Stimulated activated CD4-positive, alpha-beta T cell treated with anti-CD3 and anti-CD28 coated beads, Interleukin-1b, Interleukin-23, amount 100 ng/mL, for 4 hours (primary cell): ENCODE measurements at places on chromosomes 1 and 21.

GRCh38 chr1:207649865-207650580 is 5.1 kb downstream of the CR1L start:
- DNase-seq, result no peak

- DNase-seq, result no peak
Measured at GRCh38 chr1:35559317-35559944, 1.8 kb downstream of the NCDN start.

- no peak for DNase-seq
Measured at GRCh38 chr1:207349979-207350378, 28.5 kb downstream of the CD55 start.

- DNase-seq, result no peak
Measured at GRCh38 chr1:169368406-169368769, 393 bp downstream of the BLZF1 start.

GRCh38 chr1:221286399-221286798 is 407.2 kb downstream of the HLX start:
- DNase-seq, result no peak

GRCh38 chr1:44587796-44588460 is 86.4 kb downstream of the TMEM53 start:
- DNase-seq, result no peak

GRCh38 chr1:181090641-181091126 is 2.2 kb downstream of the IER5 start:
- no peak for DNase-seq

- no peak for DNase-seq
Measured at GRCh38 chr1:18299441-18300338, 181.0 kb upstream of the KLHDC7A start.

- no peak for DNase-seq
Measured at GRCh38 chr1:34131396-34132160, 33.5 kb downstream of the CSMD2 start.

DNA sequence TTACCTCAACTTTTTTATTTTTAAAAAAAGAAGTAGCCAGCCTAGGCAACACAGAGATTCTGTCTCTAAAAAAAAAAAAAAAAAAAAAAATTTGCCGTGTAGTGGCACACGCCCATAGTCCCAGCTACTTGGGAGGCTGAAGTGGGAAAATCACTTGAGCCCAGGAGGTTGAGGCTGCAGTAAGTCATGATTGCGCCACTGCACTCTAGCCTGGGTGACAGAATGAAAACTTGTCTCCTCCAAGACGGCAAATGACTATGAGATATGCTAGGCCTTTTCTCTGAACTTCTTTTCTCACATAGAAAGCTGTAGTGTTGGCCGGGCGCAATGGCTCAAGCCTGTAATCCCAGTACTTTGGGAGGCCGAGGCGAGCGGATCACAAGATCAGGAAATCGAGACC is 24.7 kb upstream of the PTCH2 start:
- no peak for DNase-seq

DNA sequence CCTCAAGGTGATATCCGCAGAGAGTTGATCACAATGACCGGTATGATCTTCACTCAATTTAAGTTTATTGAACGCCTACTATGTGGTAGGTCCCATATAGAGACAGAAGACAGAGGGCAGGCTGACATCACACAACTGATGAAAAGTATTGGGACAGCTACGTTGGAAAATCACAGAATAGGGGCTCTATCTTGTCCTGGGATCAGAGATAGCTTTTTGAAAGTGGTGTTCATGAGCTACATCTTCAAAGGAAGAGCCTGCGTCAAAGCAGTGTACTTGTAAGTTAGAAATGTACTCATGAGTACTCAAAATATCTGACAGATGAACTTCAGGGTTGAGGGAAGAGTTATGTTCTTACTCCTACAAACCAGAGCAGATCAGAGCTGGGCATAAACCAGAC is 54.4 kb downstream of the GADD45A start:
- DNase-seq, result no peak

DNA sequence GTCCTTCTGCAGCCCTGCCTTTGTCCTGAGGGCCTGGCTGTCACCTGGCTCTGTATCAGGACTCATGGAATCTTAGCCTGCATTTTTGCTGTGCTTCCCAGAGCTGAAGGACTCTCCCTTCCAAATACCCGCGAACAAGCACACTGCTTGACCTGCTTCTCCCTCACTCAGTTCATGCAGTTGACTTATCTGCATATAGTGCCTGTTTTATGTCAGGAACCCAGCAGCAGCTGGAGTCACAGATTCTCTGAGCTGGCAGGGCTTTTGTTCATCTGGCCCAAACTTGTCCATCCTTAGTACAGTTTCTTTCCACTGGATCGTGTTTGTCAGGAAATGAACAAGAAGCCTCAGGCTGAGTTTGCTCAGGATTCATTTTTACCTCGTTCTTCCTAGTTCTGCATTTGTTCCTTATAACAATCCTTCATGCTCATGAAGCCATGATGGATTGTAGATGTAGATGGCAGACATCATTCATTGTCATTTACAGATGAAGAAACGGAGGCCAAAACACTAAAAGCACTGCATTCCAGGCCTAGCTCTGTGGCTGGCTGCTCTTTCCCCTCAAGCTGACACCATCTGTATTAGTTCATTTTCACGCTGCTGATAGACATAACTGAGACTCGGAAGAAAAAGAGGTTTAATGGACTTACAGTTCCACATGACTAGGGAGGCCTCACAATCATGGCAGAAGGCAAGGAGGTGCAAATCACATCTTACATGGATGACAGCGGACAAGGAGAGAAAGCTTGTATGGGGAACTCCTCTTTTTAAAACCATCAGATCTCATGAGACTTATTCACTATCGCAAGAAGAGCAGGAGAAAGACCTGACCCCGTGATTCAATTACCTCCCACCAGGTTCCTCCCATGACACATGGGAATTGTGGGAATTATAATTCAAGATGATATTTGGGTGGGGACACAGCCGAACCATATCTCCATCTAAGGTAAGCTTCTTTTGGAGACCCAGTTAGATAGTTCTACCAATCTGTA is 150.9 kb downstream of the HIVEP3 start:
- DNase-seq, result no peak

DNA sequence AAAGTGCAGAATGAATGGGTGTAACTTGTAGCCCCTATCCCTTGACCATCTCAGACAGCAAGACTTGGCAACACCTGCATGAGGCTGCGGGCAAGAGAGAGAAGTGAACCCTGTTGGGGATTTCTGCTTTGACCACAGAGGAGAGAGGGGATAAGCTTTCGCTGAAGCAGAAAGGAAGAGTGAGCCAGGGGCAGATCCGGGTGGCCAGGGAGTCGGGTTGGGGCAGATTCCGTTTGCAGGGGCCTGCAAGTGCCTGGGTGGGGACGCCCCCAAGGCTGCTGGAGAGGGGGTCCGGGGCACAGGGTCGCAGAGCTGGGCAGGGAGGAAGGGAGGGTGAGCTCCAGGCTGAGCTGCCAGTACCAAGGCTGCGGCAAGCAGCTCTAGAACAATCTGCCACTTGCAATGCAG is 25.3 kb upstream of the PIK3CD start:
- no peak for DNase-seq
